NCI-H2107 (cell line): ENCODE measurements at places on chromosomes 16 and 17.

DNA sequence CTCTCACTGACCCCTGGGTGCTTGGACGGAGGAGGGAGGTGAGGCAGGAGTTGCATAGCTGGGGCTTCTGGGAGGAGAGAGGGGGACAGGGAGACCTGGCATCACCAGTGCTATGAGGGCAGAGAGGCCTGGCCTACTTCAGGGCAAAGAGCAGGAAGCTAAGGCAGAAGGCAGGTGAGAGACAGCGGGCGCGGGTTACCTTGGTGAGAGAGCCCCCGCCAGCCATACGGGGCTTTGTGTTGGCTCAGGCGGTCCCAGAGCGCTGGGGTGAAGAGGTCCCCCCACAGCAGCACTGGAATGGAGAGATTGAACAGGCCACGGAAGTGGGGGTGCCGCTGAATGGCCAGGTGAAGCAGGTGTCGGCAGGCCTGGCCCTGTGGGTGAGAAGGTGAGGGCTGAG is 11.5 kb downstream of the ST6GALNAC2 start:
- no peak for DNase-seq

- no peak for DNase-seq
These were observed 88.4 kb downstream of the PLXDC1 start for GRCh38 chr17:39062846-39063680.

DNA sequence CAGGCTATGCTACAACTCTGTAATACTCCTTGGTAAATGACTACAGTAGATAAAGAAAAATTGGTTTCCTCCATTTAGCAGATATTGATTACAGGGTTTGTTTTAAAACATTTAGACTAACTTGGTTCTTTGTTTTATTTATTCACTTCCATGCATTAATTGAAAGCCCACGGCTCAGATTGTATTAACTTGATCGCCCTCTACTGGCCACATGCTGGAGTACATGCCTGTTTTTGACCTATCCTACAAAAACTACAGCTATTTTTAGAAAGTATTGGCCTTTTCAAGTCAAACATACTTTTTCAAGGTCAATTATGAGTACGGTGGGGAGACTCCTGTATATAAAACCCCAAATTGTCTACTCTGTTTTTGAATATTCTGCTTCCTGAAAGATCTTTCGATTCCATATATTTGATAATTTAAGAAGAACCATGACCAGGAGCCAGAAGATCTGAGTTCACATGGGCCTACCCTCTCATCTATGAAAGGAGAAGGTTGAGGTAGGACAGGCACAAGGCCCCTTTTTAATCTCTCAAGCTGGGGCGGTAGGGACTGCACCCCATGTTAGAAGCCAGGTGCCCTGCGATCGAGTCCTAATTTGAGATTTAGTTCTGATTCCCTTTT is 51.8 kb downstream of the CA10 start:
- peak; percentile 3 for DNase-seq

GRCh38 chr16:85543536-85543935 is 69.6 kb upstream of the GSE1 start:
- DNase-seq: no peak

GRCh38 chr17:42743595-42744282 is 1.1 kb downstream of the EZH1 start:
- DNase-seq: no peak

DNA sequence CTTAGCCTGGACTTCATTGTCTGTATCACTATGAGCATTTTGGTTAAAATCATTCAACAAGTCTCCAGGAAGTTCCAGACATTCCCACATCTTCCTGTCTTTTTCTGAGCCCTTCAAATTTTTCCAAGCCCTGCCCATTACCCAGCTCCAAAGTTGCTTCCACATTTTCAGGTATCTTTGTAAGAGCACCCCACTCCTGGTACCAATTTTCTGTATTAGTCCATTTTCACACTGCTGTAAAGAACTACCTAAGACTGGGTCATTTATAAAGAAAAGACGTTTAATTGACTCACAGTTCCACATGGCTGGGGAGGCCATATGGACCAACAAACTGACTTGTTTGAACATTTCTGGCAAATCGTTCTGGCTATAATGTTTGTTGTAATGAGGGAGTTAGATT is 67.4 kb downstream of the CDRT15 start:
- DNase-seq: no peak

- DNase-seq: no peak
These were observed 3.0 kb downstream of the CDRT4 start for GRCh38 chr17:15464231-15464985.

- DNase-seq: no peak
These were observed 10.2 kb downstream of the MYO19 start for GRCh38 chr17:36524428-36524876.

- no peak for DNase-seq
These were observed 118.5 kb downstream of the C16orf78 start for GRCh38 chr16:49491771-49492761.

GRCh38 chr17:52824542-52824941 is 666.0 kb upstream of the CA10 start:
- no peak for DNase-seq

DNA sequence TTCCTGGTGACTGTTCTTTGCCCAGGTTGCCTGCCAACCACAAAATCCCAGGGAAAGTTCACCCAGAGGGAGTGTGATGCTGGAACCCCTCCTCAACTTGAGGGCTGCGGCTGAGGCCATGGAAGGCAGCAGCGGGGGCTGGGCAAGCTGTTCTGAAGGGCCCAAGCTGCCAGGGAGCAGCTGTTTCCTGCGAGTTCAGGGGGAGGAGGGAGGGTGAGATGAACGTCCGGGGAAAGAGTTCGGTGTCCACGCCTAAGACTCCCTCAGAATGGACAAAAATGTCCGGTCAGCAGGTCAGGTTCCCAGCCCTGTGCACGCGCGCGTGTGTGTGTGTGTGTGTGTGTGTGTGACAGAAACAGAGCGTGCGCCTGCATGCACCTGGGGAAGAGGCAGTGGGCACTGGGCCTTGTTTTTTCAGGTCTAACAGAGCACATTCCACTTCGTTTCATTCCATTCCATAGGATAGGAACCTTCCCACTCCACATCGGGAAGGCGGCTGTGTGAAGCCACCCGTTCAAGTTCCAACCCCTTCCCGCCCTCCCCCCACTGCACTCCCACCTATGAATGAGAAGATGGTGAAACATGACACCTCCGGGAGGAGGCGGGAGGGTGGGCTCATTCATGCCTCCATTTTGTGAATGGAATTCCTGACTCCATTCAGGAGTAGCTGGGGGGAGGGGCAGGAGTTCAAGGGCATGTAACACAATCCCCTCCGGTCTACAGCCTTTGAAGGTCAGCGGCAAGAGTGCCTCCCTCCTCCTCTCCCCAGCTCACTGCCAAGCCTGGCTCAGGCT is 15.7 kb downstream of the ETV4 start:
- DNase-seq: peak; percentile 31
